ENCODE measurements at places on chromosomes 13 and 19. TPM values are rescaled to one million over a fixed set of nuclear protein-coding genes. Genes with fewer than 3 reads are reported as not detected.

- DNase-seq, result no peak
These were observed 10.0 kb upstream of the CEBPG start for GRCh38 chr19:33363476-33363875.

FCGBP gene
- total RNA-seq, result 156 TPM

DNA sequence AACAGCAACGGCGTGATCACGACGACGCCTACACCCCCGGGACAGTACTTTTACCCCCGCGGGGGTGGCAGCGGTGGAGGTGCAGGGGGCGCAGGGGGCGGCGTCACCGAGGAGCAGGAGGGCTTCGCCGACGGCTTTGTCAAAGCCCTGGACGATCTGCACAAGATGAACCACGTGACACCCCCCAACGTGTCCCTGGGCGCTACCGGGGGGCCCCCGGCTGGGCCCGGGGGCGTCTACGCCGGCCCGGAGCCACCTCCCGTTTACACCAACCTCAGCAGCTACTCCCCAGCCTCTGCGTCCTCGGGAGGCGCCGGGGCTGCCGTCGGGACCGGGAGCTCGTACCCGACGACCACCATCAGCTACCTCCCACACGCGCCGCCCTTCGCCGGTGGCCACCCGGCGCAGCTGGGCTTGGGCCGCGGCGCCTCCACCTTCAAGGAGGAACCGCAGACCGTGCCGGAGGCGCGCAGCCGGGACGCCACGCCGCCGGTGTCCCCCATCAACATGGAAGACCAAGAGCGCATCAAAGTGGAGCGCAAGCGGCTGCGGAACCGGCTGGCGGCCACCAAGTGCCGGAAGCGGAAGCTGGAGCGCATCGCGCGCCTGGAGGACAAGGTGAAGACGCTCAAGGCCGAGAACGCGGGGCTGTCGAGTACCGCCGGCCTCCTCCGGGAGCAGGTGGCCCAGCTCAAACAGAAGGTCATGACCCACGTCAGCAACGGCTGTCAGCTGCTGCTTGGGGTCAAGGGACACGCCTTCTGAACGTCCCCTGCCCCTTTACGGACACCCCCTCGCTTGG, 966 bp downstream of the JUNB start:
- DNase-seq, result peak; percentile 77

DNA sequence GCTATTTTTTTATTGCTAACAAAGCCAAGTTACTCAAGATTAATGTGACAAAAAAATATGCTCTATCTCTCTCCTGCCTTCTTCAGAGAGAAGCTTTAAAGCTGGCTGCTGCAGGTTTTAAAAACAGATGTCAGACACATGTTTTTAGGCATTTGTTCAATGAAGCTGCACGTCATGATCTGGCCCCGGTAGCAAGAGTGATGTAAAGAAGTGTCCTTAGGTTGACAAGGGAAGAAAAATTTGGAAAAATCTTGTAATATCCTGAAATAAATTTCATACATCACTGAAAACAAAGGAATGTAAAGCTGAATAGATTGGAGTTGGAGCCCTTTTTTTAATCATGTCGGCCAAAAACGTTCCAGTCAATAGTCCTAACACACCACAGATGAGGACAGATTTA, 531.4 kb upstream of the NBEA start:
- no peak for DNase-seq

- DNase-seq, result peak; percentile 62
These were observed 27.4 kb downstream of the LATS2 start for GRCh38 chr13:21033856-21034602.

DNA sequence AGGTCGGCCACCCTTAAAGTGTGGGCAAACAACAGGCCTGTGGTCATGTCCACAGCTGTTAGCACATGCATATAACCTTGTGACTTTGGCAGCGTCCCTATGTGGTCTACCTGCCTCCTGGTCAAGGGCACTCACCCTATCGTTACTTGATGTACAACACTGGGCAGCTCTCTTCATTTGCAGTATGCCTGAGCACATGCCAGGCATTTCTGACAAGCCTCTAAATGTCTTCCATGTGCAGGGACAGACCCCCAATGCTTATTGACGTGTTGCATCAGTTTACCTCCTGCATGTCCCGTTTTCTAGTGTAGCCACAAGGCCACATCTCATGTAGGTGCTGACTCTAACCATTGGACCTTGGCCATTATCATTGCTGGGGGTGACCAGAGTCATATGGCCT, 731.7 kb upstream of the MIR17HG start:
- no peak for DNase-seq

SLC15A1 gene
- not detected for total RNA-seq

- DNase-seq, result no peak
These were observed 369.2 kb downstream of the GPC5 start for GRCh38 chr13:91767651-91768050.

GRCh38 chr19:32197896-32198882, 147.2 kb upstream of the ZNF507 start:
- DNase-seq, result no peak

PSG2 gene
- total RNA-seq, result not detected

UBE2L5 gene
- total RNA-seq, result not detected

LRRC4B gene
- total RNA-seq, result 5.3 TPM

DNA sequence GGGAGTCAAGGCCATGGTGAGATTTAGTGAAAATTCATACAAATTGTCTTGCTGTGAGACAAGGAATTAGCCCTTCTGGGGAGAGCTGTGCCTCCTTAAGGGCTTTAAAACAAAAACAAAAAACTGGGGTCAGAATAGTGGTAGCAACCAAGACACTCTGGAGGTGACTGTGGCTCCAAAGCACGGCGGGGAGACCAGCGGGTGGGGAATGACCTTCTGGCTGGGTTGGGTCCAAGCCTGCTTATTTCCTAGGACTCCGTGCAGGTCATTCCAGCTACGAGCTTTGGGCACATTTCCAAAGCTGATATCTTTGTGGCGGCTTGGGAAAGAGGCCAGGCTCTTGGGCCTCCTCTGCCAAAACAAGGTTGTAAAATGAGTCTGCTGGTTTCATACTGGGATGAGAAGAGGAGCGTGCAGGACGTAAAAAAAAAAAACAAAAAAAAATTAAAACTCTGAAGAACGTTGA, 348.3 kb downstream of the UQCRFS1 start:
- peak; percentile 84 for DNase-seq

- no peak for DNase-seq
These were observed 1528.0 kb downstream of the SLITRK5 start for GRCh38 chr13:89199138-89199537.

CCDC194 gene
- total RNA-seq, result not detected

ZNF581 gene
- 11.2 TPM for total RNA-seq

MIR17HG gene
- 0.41 TPM for total RNA-seq

ZNF90 gene
- 1.5 TPM for total RNA-seq

KCNC3 gene
- total RNA-seq, result 1.6 TPM

DNA sequence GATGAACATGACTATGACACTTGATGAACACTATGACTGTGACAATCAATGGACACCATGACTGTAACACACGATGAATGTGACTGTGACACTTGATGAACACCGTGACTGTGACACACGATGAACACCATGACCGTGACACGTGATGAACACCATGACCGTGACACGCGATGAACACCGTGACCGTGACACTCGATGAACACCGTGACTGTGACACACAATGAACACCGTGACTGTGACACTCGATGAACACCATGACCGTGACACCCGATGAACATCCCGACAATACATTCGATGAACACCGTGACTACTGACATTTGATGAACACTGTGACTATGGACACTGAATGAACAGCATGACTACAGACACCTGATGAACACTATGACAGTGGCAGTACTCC, 30.9 kb downstream of the ZFR2 start:
- no peak for DNase-seq

NLRP7 gene
- total RNA-seq, result not detected

- peak; percentile 6 for DNase-seq
These were observed 62.9 kb downstream of the DCT start for GRCh38 chr13:94416454-94417080.

RNF17 gene
- total RNA-seq, result not detected

JAK3 gene
- total RNA-seq, result 8.8 TPM

- DNase-seq, result no peak
These were observed 87.1 kb downstream of the ATP11A start for GRCh38 chr13:112776971-112777370.

C3 gene
- total RNA-seq, result 5,179 TPM

DNA sequence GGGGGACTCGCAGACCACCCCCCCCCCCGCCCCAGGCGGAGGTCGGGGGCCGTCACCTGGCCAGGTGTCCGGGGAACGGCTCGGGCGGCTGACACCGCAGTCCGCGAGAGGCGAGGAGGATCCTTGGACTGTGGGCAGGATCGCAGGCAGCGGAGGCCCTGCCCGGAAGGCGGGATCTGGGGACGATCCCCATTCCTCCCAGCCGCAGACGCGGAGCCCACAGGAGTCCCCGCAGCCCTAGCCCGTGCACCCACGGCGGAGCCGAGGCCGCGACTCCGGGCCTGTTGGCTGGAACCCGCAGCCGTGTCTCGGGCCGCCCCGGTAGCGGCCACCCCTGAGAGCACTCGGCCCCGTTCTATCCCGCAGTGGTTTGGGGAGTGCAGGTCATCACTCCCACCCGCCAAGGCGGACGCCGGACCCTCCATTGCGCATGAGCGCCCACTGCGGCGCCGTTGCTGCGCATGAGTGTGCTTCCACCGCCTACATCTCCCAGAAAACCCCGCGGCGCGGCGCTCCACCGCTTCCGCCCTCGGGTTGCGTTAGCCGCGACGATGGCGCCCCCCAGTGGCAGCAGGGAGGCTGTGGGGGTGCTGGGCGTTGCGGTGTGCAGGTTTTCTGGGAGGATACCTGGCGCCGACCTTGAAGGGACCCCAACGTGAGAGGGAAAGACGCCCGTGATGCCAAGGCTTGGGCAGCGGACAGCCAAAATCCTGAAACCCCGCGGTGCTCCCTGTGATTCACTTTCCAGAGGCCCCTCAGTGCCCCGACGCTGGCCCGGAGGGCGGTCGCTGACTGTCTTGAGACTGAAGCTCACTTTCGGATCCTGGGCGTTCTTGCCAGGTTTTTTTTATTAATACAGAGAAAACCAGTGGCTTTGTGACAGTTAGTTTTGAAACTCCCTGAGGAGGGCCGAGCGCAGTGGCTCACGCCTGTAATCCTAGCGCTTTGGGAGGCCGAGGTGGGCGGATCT, 4.4 kb upstream of the ZNF329 start:
- peak; percentile 94 for DNase-seq

ZNF431 gene
- 16.4 TPM for total RNA-seq

CRB3 gene
- total RNA-seq, result 0.58 TPM

DNA sequence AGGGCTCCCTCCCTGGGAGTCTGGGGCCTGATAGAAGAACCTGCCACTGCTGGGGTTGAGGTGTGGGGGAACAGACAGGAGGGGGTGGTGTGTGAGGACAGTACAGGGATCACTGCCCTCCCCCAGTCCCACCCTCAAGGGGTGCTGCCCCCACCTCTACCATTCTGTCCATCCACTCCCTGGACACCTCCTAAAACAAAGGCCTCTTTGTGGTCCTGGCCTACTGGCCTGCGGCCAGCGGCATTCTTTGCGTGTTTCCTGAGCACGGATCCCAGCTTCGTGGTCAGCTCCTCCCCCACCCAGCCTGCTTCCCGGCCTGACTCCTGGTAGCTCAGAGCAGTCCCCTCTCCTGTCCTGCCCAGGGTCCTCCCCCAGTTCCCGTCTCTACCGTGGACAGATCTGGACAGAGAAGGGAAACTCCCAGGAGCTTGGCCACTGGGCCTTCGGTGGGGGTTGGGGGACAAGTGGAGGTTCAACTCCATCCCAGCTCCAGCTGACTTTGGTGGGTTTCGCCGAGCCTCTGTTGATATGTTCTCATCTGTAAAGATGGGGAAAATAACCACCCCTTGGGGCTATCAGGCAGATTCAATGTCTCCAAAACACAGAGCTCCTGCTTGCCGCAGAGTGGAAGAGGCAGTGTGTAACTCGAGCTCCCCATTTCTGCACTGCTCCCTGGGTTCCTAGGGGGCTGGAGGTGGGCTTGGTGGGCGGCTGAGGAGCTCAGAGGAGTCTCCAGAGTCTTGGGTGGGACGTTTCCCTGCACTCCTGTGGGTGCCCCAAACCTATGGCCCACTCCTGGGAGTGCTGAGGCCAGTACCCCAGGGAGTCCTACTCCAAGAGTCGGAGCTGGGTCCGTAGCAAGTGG, 48.7 kb downstream of the LYL1 start:
- peak; percentile 65 for DNase-seq

DNA sequence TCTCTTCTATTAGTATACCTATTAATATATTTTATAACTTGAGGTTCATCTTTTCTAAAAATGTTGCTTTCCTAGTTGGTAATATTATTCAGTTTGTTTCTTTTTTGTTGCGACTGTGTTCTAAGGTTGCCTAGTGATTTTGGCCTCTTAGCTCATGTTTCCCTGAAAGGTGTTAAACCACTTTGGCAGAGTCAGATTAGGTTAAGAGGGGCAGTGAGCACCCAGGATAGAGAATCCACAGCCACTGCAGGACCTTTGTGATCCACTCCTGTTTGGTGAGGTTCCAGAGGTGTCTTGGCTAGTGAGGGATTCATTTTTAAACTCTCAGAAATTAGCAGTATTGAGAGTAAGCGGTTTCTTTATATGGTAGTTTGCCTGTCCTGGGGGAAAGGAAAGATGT, 14.9 kb upstream of the GPR18 start:
- no peak for DNase-seq

- DNase-seq, result no peak
These were observed 548.2 kb upstream of the SLITRK1 start for GRCh38 chr13:84430446-84430845.

GRCh38 chr13:47705185-47705584, 295.9 kb downstream of the SUCLA2 start:
- no peak for DNase-seq

DNA sequence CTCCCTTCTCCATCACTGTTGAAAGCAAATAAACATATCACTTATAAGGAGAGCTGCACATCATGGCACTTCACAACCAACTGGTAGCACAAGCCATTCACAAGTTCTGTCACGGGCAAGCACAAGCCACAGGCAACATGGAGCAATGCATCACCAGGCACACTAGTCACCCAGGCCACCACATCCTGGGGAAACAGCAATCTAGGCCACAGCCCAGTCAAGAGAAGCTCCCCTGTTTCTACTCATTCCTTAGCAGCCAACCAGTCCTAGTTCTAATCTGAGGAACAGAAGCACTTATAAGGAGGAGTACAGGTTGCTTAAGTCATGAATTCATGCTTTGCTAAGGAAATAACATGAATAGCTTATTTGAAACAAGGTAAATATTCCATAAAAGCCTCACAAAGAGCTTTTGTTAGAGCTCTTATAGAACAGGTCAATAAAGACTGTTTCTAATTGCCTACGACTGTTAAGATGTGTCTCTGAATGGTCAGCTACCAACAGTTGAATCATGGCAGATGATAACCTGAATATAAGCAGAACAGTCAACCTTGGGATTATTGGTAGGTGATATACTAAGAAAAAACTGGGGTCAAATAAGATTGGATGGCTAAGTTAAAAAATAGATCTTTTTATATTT, 169.0 kb downstream of the TBC1D4 start:
- DNase-seq, result no peak

Data from adrenal gland (tissue), 19 donors.